ENCODE measurements at places on chromosomes 7 and 10.

- no peak for DNase-seq
Measured at GRCh38 chr10:101724446-101724845, 29.5 kb upstream of the FBXW4 start.

- DNase-seq: no peak
Measured at GRCh38 chr7:95989301-95989700, 216.9 kb downstream of the DYNC1I1 start.

DNA sequence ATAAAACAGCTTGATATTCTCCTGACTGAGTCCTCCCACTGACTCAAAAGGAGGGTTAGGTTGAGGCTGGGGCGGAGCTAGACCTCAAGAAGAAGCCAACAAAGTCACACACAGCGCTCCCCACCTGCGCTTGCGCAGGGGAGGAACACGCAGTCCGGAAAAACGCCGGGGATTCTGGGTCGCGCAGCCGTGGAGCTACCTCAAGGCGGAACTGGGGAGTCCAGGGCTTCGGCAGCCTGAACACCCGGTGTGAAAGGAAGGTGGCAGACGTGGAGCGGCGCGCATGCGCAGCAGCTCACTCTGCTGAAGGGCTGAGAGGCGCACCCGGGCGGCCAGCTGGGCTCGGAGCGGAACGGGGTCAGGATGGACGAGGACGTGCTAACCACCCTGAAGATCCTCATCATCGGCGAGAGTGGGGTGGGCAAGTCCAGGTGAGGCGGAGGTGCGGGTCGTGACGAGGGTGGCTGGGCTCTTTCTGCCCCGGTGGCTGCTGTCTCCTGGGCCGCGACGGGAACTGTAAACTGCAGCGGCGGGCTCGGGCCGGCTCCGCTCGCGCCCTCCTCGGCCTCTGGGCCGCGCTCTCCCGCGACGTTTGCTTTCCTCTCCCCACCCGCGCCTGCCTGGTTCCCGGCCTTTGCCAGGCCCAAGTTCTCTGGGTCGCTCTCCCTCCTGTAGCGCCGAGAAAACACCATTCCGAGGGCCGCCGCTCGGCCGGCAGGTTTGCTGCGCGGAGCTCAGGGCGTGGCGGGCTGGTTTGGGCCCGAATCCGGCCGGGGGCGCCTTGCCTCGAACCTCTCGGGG, at the start of gene RAB18:
RAB18 (plus strand) TSS at position 298 of the 801 bp plus-strand sequence; CDS start at position 364, 66 bp downstream.
- peak; percentile 96 for DNase-seq

DNA sequence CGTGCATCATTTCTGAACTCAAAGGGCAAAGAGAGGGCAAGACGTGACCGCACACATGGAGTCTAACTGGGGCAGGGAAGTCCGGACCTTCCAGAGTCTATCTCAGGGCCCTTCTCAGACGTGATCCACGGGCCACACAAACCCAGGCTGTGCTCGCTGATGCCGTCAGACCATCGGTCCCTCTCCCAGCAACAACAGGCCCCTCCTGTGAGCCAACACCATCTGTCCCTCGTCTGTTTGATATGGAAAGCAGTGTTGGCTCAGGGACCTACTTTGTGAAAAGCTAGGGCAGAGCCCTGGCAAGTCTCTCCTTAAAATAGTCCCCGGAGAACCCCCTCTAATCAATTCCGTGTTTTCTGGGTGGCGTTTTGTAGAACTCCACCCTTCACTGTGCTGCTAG, 208.8 kb downstream of the TCERG1L start:
- DNase-seq: no peak

- DNase-seq: no peak
Measured at GRCh38 chr10:111246136-111246535, 169.3 kb downstream of the ADRA2A start.

- DNase-seq: no peak
Measured at GRCh38 chr7:42283553-42283952, 46.5 kb upstream of the GLI3 start.

GRCh38 chr10:70958396-70958795, 70.0 kb upstream of the PCBD1 start:
- no peak for DNase-seq

GRCh38 chr10:101624526-101625102, 36.5 kb downstream of the DPCD start:
- no peak for DNase-seq

- DNase-seq: no peak
Measured at GRCh38 chr10:131577786-131578471, 266.4 kb upstream of the TCERG1L start.

DNA sequence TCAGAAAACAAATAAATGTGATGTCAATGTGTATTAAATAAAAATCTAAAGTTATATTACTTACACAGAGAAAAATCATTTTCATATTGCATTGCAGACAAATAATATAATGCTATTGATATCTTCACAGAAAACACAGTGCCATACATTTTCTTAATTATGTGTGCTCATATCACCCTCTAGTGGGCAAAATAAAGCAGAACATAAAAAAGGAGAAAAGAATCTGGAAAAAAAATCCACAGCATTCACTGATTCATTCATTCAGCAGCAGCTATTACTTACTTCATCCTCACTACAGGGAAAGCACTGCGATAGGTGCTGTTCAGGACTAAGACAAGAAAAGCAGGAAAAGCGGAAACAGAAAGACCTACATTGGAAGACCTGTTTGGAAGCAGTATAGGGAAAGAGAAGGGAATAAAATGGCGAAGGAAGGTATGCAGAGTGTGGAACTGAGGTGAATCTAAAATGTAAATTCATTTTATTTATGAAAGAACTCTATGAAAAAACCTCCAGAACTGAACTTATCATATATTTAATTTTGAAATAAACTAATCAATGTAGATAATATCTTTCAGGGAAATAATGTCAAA, 73.2 kb downstream of the POT1 start:
- no peak for DNase-seq

Measured in fibroblast of skin of left biceps (primary cell).